ENCODE measurements at places on chromosomes 6 and 20.

GRCh38 chr6:118419448-118420394 is 128.4 kb upstream of the PLN start:
- no peak for DNase-seq

- no peak for DNase-seq
Observed at GRCh38 chr6:99026135-99026534, 78.4 kb upstream of the FBXL4 start.

GRCh38 chr20:36919715-36920333 is 31.7 kb downstream of the SAMHD1 start:
- no peak for DNase-seq

GRCh38 chr6:11318835-11319813 is 86.7 kb upstream of the NEDD9 start:
- no peak for DNase-seq

DNA sequence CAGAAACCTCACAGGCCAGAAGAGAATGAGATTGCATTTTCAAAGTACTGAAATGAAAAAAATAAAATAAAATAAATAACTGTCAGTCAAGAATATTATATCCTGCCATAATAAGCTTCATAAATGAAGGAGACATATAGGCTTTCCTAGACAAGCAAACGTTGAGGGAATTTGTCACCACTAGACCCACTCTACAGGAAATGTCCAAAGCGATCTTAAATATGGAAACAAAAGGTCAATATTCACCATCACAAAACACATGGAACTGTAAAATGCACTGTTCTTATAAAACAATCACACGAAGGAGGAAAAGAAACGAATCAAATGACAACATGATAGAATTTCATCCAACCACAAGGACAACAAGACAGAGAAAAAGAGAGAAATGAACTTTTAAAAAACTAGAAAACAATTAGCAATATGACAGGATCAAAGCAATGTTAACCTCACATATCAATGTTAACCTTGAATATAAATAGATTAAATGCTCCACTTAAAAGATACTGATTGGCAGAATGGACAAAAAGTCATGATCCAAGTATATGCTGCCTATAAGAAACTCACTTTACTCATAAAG is 218.7 kb upstream of the TAB2 start:
- no peak for DNase-seq

GRCh38 chr6:16248271-16248853 is 10.0 kb downstream of the GMPR start:
- DNase-seq, result no peak

- DNase-seq, result no peak
Observed at GRCh38 chr6:166784691-166785090, 157.6 kb upstream of the RPS6KA2 start.

GRCh38 chr6:139903411-139904157 is 529.1 kb upstream of the CITED2 start:
- DNase-seq, result no peak

GRCh38 chr6:169894377-169894960 is 143.0 kb downstream of the ERMARD start:
- DNase-seq, result no peak

DNA sequence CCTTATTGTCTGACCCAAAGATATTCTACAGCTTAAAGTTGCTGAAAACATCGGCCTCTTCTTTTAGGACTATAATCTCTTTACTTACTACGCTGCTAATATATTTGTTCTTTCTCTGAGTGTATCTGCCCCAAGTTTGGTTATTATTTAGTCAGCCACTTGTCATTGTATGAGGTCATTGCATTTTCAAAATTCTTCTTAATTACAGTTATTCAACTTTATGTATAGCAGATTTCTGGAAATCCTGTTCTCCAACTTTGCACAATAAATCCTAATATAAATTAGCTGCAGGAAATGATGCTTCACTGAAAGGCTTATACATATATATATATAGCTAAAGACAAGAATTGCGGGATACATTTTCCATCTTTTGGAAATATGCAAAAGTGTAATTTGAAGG is 88.5 kb upstream of the HIVEP1 start:
- DNase-seq, result no peak

DNA sequence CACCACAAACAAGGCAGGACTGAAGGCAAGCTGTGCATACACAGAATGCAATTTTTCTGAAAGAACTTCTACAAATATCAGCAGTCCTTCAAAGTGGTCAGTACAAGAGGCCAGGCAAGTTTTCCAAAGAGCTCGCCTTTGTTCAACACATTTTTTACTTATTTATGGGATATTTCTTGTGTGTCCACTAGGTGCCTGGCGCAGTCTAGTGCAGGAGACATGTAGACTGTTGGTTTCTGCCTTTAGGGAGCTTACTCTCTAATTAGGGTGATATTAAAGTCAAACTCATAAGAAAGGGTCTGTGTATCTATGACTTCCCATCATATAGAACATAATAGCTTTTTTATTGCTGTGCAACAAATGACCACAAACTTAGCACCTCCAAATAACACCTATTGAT is 21.2 kb upstream of the VEGFA start:
- DNase-seq, result no peak
